ENCODE measurements at places on chromosomes 12 and 14.

GRCh38 chr12:16796168-16796567, 190.2 kb upstream of the LMO3 start:
- no peak for DNase-seq

DNA sequence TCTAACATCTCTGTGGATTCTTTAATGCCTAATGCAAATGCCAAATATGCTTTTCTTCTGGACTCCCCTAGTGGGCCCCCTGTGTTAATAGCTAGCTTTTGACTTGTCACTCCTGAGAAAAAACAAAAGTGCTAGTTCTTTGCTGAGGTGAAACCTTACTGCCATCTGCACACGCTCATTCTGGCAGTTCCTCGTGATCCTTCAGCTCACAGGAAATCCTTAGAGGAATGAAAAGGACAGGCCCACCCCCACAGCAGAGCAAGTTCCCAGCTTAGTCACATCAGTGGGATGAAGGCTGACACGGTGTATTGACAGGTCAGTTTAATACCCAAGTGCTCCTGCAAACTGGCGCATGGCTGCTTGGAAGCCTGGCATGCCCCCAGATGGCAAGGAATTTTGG, 165.1 kb upstream of the ATP2B1 start:
- DNase-seq: no peak

DNA sequence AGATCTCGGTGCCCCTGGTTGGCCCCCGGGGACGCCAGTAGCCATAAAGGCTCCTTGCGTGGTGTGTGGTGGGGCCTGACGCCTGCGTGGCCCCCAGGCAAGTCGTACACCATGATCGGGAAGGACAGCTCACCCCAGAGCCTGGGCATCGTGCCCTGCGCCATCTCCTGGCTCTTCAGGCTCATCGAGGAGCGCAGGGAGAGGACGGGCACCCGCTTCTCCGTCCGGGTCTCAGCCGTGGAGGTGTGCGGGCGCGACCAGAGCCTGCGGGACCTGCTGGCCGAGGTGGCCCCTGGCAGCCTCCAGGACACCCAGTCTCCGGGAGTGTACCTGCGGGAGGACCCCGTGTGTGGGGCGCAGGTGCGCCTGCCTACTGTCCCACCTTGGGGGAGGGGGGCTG, 34.5 kb downstream of the KIF26A start:
- DNase-seq: no peak

GRCh38 chr12:115716551-115716950, 560.9 kb downstream of the MED13L start:
- no peak for DNase-seq

DNA sequence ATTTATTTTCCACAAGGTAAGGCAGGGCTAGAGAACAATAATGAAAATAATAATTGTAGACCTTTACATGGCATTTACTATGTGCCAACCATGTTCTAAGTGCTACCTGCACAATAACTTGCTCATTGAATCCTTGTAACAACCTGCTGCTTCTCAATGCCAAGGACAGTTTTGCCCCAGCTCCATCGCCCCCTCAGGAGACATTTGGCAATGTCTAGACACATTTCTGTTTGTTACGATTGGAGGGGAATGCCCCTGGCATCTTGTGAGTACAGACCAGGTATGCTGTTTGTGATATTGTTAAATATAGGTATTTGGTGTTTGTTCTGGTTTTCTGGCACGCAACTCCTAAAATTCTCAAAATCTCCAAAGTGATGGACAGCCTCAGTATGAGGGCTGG, 8.1 kb upstream of the ATXN2 start:
- DNase-seq: no peak

GRCh38 chr12:72876092-72876491, 603.9 kb downstream of the TRHDE start:
- no peak for DNase-seq

DNA sequence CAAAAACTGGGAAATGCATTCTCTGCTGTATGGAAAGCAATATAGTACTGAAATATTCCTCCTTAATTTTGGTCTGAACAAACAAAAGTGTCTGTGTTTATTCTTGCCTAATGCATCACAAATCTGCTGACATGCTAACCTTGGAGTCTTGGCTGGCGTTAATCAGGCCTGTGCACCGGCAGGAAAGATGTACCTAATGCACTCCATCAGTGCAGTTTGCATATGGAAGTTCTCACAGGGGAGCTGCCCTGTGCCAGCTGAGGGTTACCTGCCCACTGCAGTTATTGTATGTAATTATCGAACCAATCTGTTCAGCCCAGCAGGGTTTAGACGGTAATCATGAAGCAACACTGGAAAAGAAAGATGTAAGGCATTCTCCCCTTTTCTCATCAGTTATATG, 76.9 kb downstream of the VRK1 start:
- no peak for DNase-seq
